ENCODE measurements at places on chromosomes 5 and 9.

- no peak for DNase-seq
Observed at GRCh38 chr9:38734831-38735230, 14.9 kb upstream of the FAM240B start.

DNA sequence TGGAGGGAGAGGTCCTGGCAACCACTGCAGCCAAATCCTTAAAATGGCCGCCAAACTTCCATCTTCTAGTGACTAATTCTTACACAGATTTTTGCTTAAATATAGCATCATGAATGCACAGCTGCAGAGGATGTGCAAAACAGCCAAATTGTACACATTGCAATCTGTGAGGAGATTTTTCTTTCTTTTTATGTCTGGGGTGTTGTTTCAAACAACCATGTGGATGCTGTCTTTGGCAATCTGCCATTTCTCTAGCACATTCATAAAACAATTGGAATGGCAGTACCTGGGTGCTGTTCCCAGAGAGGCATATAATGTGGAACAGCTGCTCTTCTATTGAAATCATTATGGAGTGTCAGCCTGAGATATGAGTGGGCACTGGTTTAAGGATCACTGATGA lies 1082.9 kb upstream of the SEMA6A start:
- no peak for DNase-seq

DNA sequence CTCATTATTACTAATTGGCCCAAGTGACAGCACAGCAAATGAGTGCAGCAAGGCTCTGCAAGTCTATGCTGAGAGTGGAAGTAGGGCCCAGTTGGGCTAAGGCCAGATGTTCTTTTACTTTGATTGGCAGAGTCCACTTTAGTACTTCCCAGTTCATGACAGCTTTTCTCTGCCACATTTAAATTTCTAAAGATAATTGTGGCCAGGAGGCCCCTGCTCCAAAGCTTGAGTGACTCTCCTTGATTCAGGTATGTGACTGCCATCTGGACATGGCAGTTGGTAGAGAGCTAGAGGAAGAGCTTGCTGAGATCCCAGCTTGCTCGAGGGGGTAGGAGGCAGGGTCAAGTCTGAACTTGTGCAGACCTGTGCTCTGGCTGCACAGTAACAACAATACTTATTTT lies 154.1 kb downstream of the CARTPT start:
- DNase-seq: no peak

DNA sequence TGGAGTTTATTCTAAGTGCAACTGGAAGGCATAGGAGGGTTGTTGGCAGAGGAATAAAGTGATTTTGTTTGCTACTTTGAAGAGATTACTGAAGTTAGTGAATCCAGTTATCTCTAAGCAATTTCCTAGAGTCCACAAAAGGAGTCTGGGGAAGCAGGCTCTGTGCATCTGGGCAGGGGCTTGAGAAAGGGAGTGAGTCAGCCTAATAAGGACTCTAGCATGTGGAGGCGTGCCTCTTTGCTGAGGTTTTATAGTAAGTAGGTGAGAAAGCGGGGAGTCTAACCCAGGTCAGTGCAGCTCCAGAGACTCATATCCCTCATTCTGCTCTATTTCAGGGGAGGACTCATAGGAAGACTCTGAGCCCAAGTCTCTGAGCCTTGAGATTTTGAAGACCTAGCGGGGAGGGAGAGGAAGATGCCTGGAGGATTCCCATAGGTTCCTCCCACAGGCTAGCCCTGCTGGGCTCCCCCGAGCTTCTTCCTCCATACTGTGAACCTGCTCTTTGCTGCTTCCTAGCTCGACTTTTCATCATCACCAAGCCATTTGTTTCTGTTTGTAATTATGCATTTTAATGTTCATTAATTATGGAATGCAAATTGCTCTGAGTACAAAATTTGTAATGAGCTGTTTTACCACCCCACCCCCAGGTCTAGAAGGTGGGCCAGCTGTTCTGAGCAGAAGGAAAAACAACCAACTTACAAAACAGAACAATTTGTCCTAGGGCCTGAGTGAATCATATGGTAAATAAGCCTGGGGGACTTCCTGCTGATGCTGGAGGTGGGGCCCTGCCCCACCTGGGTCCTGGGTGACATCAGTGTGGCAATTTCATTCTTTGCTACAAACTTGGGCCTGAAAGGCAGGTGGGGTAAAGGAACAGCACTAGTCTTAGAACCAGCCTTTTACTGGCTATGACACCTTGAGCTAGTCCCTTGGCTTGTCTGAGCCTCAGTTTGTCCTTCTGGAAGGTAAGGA lies 150.2 kb downstream of the TRIM32 start:
- no peak for DNase-seq

- DNase-seq: no peak
Observed at GRCh38 chr9:32401488-32401887, 17.0 kb downstream of the ACO1 start.

DNA sequence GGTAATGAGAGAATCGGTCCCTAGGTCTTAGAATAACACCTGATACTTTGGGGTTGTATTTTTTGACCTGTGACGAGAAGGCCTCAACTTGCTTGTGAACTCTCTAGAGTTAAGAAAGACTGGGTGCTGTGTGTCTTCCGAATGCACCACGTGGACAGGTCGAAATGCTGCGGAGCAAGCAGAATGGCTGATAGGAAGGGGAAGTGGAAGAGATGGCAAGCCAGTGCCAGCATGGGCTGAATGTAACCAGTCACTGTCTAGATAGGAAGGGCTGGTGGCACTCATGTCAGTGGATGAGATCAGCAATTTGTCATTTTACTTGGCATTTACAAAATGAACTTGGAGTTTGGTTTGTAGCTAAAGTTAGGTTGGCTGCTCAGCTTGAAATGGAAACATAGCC lies 5.6 kb downstream of the OTULINL start:
- DNase-seq: no peak

- DNase-seq: no peak
Observed at GRCh38 chr9:126675147-126675467, 61.4 kb downstream of the LMX1B start.

GRCh38 chr5:165015547-165015946 lies 1510.1 kb downstream of the MAT2B start:
- no peak for DNase-seq

DNA sequence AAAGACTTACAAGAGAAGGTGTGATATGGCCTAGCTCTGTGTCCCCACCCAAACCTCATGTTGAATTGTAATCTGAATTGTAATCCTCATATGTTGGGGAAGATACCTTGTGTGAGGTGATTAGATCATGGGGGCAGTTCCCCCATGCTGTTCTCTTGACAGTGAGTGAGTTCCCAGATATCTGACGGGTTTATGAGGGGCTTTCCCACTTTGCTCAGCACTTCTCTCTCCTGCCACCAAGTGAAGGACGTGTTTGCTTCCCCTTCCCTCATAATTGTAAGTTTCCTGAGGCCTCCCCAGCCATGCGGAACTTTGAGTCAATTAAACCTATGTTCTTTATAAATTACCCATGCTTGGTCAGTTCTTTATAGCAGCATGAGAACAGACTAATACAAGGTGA lies 49.0 kb downstream of the CDO1 start:
- DNase-seq: no peak

DNA sequence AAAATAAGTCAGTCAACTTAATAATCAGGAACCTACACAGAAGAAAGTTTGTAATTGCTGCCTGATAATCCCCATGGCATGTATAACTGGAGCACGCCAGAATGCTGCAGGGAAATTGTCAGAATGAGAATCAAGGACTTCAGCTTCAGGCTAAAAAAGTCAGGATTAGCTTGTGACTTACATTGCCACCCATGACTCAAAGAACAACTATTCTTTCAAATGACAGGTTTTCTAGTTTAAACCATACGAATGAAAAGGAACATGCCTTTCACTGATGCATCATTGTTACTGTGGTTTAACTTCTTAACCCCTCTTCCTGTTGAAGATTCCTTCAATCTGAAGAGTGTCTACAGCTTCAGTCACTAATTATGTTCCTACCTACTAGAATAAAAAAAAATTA lies 112.4 kb downstream of the ISL1 start:
- DNase-seq: no peak

DNA sequence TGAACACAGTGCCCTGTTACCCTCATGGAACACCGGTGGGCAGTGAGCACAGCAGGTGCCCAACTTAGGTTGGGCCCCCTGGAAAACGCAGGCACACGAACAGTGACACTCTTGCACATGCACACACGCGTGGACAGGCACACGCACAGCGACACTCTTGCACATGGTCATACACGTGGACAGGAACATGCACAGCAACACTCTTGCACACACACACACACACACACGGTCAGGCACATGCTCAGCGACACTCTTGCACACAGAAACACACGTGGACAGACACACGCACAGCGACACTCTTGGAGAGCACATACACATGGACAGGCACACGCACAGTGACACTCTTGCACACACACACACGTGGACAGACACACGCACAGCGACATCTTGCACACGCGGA lies 559.4 kb upstream of the ADAMTS16 start:
- no peak for DNase-seq

DNA sequence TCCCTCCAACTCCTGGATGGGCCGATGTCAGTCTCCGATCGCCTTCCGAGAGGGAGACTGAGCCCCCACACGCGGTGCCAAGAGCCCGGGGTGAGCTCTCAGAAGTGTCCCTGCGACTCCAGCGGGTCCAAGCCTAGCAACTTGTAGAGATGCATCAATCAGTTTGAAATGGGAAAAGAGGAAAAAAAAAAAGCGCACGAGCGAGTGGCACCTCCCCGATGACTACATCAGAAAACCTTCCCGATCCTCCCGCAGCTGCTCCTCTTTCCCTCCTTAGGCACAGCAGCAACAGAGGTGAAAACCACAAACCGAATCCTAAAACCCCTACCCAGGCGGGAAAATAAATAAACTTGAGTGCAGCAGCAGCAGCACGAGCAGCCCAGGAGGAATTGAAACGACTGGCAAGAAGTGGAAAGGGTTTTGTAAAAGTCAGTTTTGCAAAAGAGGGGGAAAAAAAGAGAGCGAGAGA lies 1.0 kb upstream of the EFNA5 start:
- no peak for DNase-seq

- DNase-seq: no peak
Observed at GRCh38 chr9:93013856-93014582, 44.5 kb upstream of the SUSD3 start.

- DNase-seq: no peak
Observed at GRCh38 chr9:69762527-69762926, 2.7 kb upstream of the PTAR1 start.

DNA sequence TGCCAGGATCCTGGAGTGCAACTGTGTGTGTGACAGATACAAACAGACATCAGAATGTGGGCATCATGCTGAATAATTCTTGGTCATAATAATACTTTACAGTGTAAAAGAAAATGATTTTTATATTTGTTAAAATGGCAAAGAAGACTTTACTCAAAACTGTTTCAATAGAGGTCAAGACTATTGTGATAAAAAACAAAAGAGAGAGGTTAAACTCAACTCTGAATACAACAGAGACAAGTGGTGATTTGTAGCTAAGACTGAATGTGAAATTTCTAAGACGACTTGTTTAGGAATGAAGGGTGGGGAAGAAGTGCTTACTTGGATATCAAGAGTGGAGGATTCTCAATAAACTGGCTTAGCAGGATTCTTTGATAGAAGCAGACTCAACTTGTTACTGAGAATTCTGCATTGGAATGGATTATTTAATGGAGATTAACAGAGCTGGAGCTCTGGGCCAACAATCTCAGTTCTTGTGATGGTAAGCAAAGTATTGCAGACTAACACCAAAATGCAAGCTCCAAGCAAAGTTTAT lies 457.4 kb upstream of the CDH18 start:
- no peak for DNase-seq

GRCh38 chr5:167982-168660 lies 23.2 kb upstream of the LRRC14B start:
- DNase-seq: no peak

DNA sequence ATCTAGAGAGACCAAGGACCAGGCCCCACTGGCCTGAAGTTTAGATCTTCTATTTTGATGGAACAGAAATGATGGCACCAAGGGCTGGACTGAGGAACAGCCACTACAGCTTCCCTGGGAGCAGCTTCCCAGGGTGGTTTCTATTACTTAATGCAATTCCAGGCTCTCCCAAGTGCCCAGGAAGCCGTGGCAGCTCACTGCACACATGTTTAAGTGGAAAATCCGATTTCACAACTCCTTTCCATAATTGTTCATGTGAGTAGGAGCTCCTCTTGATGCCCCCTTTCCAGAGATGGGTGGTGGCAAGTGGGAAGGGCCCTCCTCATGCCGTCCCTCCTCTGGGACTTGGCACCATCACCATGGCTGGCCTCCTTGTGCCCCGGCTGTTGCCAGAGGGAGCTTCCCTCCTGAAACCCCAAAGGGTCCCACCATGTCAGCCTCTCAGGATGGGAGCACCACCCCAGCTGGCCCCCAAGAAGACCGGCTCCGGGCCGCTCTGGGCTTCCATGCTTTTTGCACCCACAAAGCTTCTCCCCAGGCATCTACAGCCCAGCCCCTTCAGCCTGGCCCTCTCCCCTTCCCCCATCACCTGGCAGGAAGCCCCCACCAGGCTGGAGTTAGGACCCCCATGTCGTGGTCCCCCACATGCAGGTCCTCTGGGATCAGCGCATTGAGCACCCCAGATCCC lies 9.1 kb upstream of the UBAC1 start:
- no peak for DNase-seq

GRCh38 chr5:115531787-115532367 lies 12.7 kb downstream of the FEM1C start:
- no peak for DNase-seq

GRCh38 chr9:4301296-4301695 lies 1.4 kb upstream of the GLIS3 start:
- no peak for DNase-seq

DNA sequence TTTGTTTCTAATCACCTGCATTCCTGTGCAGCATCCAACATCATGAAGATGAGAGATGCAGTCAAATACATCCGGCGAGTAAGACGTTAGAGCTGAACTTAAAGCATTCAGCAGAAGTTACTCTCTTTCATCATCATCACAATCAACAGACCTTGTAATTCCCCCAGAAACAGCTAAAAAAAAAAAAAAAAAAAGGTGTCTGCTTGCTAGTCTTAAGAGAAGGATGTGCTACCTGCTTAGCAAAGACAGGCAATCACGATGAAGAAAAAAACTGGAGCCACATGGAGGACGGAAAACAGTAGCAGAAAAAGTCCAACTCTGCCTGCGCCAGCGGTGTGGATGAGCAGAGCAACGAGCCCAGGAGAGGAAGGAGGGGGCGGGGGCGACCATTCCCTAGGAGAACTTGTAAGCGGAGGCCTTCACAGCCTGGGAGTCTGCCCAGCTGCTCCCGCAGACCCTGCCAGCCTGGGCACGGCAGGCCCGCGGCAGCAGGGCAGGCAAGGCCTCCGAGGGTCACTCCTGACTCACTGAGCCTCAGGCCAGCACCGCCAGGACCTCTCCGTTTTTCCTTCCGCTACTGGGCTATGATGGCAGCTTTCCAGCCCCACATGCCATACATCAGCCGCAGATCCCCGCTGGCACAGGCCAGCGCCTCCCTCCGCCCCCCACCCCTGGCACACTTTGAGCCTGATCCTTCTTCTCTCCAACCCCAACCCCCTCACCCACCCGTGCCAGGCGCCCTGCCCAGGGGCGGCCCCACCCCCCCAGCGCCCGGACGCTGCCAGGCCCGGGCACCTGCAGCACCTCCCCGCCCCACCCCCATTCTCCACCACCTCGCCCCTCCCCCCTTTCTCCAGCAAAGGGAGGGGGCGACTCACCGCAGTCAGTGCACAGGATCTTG lies 1.4 kb downstream of the NRG2 start:
- no peak for DNase-seq
